ENCODE measurements at places on chromosomes 16 and 17.

GRCh38 chr17:21191698-21192097 lies 22.3 kb downstream of the TMEM11 start:
- DNase-seq = no peak

- DNase-seq = no peak
Observed at GRCh38 chr17:57586196-57586740, 158.8 kb downstream of the CCDC182 start.

DNA sequence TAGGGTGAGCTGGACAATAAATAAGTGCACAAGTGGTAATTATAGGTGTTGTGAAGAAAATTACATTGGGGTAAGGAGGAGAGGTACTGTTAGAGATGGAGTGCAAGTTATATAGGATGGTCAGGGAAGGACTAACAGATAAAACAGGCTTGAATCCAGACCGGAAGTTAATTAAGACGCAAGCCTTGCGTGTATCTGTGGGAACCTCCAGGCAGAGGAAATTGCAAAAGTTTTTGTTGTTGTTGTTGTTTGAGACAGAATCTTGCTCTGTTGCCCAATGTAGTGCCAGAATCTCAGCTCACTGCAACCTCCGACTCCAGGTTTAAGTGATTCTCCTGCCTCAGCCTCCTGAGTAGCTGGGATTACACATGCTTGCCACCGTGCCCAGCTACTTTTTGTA lies 2.4 kb upstream of the ZNF18 start:
- DNase-seq = no peak

DNA sequence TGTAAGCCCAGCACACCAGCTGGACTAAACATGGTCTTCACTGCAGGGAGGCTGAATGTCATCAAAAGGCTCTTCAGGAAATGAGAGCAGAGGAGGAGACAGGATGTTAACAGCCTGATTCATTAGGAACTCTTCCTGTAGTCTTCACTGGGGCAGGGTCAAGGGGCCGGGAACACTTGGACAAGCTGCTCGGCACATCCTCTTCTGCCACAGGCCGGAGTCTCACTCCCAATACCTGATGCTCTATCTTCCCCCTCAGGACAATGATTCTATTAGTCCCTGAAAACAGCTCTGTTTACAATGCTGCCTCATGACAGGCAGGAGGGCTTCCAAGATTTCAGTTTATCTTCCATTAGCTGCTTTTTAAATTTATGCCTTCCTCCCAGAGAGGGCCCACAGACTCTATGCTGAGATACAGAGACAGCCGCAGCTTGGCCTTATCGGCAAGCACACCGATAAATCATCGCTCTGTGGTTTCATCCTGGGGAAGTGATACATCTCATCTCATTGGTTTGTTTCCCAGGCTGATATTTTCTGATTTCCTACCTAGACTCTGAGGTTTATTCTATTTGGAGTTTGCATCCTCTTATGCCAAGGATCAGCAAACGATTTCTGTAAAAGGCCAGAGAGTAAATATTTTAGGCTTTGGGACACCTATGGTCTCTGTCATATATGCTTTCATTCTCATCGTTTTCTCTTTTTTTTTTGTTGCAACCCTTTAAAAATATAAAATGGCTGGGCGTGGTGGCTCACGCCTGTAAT lies 214.0 kb upstream of the ASIC2 start:
- no peak for DNase-seq

GRCh38 chr16:81431554-81432353 lies 12.9 kb upstream of the CMIP start:
- no peak for DNase-seq

GRCh38 chr16:87927195-87927562 lies 9.2 kb downstream of the CA5A start:
- DNase-seq = no peak

DNA sequence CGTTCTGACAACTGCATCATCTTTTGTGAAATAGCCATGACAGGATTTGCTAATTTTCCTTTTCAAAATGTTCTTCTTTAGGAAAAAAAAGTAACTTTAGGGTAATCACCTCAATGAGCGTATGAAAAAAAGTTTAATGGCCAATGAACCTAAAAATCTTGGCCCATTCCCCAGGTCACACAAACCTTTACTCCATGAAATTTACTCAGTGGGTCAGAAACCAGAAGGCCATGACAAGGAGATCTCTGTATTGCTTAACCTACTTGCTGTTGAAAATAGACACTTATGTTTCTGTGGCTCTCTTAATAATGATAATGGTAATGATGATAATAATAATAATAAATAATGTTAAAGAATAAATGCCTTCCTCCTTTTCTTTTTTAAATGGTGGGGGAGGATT lies 180.8 kb upstream of the IRX3 start:
- DNase-seq = no peak

DNA sequence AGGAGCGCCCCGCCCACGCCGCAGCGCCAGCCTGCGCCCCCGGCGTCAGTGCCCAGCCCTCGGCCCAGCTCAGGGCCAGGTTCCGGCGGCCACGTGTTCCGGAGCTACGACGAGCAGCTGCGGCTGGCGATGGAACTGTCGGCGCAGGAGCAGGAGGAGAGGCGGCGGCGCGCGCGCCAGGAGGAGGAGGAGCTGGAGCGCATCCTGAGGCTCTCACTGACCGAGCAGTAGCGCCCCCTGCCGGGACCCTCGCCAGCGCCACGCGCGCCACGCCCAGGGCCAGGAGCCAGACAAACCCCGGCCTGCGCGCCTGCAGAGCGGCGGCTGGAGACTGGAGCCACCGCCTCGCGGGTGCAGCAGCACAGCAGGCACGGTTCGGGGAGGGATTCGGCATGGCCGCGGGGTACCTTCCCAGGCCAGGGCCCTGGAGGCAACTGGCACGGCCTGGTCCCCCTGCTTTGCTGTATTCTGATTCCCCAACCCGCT lies 9.3 kb downstream of the CORO6 start:
- peak; percentile 71 for DNase-seq

DNA sequence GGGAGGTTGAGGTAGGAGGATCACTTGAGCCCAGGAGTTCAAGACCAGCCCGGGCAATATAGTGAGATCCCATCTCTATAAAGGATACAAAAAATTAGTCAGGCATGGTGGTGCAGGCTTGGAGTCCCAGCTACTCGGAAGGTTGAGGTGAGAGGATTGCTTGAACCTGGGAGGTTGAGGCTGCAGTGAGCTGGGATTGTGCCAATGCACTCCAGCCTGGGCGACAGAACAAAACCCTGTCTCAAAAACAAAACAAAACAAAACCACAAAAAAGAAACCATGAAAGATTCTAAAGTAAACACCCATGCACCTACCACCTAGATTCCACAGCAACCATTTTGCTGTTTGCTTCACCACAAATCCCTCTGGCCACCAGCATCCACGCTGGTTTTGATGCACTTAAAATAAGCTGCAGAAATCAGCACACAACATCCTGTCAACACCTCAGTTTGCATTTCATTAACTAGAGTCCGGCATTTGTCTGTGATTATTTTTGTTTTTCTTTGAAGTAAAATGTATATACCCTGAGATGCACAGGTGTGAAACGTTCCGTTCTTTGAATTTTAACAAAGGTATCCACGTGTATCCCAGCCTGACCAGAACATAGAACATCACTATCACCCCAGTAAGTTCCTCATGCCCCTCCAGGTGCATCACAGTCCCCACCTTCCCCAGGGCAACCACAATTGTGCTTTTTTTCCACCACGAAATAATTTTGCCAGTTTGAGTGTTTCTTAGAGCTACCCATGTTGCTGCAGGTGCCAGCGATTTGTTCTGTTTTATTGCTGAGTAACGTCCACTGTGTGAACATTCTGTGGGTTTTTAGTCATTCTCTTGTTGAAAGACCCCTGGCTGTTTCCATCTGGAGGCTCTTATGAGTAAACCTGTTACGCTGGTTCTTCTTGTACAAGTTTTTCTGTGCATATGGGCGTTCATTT lies 191.5 kb downstream of the SEC14L1 start:
- no peak for DNase-seq

DNA sequence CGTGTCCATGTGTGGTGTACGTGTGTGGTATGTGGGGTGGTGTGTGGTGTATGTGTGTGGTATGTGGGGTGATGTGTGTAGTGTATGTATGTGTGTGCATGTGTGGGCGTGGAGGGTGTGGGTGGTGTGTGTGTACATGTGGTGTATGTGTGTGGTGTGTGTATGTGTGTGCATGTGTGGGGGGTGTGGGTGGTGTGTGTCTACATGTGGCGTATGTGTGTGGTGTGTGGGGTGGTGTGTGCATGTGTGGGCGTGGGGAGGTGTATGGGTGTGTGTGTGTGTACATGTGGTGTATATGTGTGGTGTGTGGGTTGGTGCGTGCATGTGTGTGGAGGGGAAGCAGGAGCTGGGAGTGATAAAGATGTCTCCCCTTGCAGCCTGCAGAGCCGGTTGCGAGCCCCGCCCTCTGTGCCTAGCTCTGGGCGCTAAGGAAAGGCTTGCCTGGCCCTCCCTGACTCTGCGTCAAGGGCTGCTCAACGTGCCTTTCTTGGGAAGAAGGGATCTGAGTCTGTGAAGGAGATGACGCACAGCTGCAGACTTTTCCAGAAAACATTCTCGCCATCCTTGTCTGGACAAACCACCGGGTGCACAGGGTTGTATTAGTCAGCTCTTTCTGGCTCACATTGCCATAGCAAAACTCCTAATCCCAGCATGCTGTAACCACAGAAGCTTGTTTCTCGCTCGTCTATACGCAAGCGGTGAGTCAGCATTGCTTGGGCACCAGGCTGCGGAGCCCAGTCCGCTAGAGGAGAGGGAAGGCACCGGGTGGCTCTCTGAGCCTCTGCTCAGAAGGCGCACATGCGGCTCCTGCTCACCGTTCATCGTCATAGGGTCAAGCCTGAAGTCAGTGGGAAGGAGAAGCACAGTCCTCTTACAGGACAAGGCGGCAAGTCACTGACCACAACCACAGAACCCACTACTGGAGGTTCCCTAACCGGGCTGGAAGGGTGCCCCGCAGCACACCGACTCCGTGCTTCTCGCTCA lies 2.0 kb upstream of the CD300H start:
- DNase-seq = no peak

DNA sequence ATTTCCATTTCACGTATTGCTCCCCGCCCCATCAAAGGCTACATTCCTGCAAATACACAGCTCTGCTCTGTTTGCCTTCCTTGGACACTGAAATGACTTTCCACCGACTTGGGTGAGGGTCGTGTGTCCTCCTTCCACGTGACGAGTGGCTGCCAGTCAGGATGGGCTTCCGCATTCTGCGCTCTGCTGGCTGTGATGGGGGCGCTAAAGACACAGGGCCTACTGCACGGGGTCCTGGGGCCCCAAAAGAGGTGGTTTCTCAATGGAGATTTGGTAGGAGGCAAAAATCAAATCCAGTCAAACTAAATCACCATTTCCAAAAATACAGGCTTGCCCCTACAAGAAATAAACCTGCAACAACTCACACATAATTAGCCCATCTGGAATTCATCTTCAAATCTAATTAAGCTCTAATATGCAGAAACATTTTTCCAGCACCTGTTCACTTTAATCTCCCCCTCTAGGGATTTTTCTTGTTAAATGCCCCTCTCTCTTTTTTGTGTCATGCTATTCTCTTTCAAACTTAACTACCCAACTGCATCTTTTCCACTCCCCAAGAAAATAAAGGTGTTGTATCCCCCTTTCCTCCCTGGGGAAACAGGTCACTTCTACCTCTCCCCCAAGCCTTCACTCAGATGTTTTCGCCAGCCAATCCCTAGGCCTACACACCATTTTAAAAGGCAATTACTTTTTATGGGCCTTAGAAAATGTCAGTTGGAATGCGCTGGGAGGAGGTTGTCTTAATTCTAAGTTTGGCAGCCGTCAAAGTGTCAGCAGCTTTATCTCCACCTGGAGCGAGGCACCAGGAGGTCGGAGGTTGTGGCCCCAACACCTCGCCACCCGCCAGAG lies 21.9 kb upstream of the FAAP100 start:
- no peak for DNase-seq

DNA sequence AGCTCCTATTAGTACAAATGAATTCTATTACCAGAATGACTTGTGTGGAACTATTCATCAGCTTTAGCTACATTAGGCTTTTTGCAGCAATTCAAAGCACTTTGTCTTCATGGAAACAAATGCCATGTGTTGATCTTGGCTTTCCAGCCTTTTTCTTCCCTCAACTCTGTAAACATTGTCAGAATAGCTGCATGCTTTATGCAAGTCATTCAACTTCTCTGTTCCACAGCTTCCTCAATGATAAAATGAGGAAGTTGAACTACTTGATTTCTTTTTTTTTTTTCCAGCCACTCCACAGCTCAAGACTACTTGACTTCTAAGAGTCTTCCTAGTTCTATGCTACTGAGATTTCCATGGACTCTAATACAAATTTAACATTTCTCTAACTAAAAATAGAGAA lies 41.1 kb downstream of the KIAA0753 start:
- DNase-seq = no peak

DNA sequence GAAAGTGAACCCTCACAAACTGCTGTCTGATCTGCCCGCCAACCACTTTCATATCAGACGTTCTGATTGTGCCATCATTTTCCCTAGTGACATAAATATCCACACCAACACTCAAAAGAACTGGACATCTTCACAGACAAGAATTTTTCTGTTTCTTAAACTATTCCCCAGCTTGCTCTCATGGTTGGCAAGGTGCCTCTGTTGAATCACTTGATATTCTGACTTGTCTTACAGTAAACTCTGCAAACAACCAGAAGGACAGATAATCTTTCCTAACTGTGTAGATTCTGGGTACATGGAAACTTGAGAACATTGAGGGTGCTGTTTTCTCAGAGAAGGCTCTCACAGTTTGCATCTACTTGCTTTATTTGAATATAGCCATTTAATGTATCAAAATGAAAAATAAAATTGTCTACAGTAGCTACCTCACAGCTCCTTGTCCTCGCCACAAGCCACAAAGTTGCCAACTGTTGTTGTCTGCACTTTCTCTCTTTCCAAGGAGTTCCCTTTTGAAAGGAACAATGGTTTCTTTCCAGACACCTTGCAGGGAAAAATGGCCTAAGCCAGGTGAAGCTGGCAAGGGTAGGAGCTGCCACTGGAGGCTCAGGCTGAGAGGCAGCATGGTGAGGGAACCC lies 46.0 kb upstream of the ADAMTS18 start:
- no peak for DNase-seq

DNA sequence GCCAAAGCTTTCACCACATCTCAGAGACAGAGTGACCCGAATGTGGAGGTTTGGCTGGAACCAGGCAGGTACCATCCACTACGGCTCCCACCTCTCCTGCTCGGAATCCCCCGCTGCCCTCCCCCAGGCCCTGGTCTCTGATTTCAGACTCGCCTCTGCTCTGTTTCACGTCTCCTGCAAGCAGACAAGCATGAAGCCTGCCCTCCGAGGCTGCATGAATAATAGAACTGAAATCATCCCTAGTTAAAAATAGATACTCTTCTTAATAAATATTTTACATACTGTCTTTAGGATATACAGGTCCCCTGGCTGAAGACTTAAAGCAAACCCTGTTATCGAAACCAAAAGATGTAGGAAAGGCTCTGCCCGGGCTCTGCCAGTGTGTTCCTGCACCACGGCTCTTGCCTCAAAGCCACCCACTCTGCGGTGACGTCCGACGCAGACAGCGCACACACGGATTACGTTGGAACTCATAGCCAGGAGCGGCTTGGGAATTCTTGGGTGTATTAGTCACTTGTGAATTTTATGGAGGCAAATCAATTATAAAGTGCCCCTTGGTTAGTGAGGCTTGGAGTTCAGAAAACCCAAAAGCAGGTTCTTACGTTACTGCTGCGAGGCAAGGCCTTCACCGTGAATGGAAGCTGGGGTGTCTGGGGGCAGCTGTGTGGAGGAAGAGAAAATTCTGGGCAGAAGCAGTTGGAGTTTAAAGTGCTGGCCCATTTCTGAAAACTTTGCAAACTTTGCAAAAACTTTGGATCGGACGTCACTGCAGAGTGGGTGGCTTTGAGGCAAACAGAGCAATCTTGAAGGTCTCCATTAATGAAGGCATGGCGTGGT lies 25.6 kb upstream of the NPTX1 start:
- DNase-seq = no peak

- no peak for DNase-seq
Observed at GRCh38 chr17:81869221-81870130, 1.7 kb downstream of the ARHGDIA start.
